ENCODE measurements at places on chromosomes 2 and 18.
A peak's percentile ranks its signal among the peaks of the same experiment; 100 is the strongest.

- no peak for DNase-seq
These were observed 271.6 kb upstream of the SESTD1 start for GRCh38 chr2:179536185-179536584.

- DNase-seq: peak; percentile 66
These were observed 27.3 kb downstream of the GKN2 start for GRCh38 chr2:68925295-68925896.

DNA sequence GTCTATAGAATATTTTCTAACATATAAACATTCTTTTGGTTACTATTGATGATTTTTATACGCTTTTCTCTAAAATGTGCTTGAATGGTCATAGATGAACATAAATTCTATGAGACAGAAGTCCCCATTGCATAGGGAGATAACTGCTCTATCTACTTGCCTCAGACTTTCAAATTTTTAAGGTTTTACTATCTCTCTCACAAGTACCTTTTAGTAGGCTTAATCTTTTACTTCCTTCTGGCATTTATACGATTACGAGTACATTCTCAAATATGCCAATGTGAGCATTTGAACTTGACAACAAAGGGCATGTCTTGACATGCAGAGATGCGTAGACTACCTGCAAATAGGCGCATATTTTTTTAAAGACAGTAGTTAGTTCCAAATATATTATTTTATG, 935.9 kb upstream of the LRATD1 start:
- no peak for DNase-seq

- no peak for DNase-seq
These were observed 121.7 kb upstream of the GLI2 start for GRCh38 chr2:120613742-120614571.

GRCh38 chr18:6546229-6546628, 131.5 kb upstream of the L3MBTL4 start:
- no peak for DNase-seq

DNA sequence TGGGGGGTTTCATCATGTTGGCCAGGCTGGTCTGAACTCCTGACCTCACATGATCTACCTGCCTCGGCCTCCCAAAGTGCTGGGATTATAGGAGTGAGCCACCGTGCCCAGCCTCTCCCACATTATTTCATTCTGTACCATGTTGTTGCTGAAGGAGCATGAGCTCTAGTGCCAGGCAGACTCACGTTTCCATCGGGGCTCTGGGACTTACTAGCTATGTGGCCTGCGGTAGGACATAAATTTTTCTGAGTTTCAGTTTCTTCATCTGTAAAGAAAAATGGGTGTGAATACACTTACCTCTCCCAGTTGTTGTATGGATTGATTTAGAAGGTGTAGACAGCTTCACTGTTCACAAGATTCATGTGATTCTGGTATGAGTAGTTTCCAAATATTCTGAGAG, 30.8 kb upstream of the CCL20 start:
- DNase-seq: no peak

DNA sequence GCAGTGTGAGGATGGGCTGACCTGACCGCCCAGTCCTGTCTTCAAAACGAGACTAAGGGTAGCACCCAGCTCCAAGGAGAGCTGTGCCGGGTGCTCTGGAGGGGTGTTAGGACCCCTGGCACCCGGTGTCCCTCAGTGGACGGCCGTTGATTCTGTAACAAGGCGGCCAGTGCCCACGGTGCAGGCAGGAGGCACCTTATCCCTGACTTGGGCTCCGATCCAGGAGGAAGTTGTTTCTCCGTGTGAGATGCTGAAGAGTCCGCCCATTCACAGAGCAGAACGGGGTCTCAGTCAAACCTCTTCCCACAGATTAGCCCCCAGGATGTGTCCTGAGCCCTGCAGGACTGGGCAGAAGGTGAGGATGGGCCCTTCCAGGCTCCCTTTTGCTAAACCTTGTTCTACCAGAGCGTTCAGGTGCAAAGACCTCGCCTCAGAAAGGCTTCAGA, 123.0 kb downstream of the NFATC1 start:
- DNase-seq: no peak

All from tibial nerve (tissue), 4 donors.